ENCODE measurements at places on chromosomes 16 and 17.

- DNase-seq: no peak
Observed at GRCh38 chr16:84396537-84397008, 28.2 kb downstream of the ATP2C2 start.

DNA sequence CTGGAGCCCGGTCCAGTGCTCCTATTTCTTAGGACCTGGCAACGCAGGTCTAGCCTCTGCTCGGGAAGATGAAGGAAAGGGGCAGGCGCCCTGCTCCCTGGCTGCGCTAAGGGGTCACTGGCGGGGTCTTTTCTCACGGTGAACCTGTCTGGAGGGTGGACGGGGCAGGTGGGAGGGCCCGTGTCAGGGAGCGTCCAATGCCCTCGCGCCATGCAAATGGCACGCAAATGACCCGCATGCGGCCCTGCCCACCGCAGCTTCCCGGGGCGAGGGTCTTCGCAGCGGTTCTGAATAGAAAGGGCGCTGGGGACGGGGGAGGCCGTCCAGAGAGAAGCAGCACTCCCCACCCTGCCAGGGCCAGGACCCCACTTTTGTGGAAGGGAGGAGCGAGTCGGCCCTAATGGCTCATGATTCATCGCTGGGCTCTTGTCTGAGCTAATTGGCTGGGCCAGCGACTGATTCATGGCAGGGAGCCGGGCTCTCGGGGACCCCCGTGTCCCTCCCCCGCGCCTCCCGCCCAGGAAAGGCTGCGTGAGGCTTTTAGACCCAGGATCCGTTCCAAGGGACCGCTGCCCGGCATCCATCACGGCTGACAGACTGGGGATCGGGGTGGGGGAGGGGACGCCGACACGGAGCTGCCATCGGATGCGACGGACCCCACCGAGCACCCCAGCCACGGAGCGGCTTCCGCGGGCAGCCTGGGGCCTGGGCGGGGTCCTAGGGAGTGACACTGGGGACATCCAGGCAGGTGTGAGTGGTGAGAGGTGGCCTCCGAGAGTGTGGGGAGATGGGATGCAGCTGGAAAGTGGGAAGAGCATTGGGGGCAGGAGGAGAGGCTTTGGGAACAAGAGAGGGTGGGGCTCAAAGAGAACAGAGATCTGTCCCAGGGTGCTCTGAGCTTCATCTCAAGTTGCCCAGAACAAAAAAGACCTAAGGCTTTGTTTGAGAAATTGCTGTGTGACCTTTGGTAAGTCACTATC, 25.0 kb upstream of the NGFR start:
- no peak for DNase-seq

- no peak for DNase-seq
Observed at GRCh38 chr16:71767060-71767900, 41.4 kb downstream of the AP1G1 start.

- no peak for DNase-seq
Observed at GRCh38 chr17:69717214-69717613, 302.7 kb downstream of the MAP2K6 start.

DNA sequence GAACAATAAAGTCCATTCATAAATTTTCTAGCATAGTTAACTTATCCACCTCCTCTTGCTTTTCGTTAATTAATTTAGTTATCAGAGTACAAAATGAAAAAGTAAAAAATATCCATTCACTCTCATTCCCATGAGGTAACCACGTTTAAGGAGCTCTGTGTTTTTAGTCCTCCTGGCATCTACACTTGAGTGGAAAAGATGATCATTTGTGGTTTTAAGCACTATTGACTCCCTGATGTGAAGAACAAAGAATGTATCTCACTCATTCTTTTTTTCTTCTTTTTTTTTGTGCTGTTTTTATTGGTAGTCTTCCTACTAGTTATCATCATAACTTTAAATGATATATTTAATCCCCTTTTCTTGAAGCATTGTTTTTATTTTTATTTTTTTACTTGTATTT, 26.1 kb downstream of the QPRT start:
- no peak for DNase-seq

DNA sequence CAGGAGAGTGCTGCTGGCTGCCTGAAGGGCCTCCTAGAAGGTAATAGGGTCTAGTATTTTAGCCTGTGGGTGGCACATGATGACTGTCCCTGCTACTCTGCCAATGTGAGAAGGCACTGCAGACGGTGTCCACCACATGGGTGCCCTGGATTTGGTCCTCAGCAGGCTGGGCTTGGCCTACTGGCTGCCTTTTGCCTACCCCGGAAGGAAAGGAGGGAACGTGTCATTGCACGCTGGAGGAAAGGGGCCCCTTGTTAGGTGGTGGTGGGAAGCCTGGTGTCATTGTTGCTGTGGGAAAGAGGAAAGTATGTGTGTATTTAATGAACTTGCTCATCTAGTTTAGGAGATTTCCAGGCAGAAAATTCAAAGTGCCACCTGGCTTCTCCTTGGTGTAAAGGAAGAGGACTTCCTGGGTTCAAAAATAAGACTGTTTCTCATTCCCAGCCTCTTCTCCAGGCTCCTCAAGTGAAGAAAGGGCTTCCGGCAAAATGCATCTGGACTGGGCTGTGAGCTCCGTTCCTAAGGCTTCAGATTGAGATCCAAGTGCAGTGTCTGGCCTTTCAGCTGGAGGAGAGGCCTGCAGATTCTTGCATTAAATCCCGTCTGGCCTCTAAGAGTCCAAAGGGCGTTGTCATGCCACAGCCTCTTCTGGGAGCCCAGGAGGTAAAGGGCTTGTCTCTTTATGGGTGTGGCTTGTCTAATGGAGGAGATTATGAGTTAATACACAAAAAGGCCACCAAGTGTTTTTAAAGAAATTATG, 55.1 kb downstream of the RPTOR start:
- DNase-seq: no peak

Measured in stimulated activated naive CD4-positive, alpha-beta T cell treated with Interleukin-2 at 50 U/mL for 16 hours (primary cell).